Fibroblast of mammary gland (primary cell): ENCODE measurements at places on chromosomes 5 and 9.
A peak's percentile ranks its signal among the peaks of the same experiment; 100 is the strongest.

DNA sequence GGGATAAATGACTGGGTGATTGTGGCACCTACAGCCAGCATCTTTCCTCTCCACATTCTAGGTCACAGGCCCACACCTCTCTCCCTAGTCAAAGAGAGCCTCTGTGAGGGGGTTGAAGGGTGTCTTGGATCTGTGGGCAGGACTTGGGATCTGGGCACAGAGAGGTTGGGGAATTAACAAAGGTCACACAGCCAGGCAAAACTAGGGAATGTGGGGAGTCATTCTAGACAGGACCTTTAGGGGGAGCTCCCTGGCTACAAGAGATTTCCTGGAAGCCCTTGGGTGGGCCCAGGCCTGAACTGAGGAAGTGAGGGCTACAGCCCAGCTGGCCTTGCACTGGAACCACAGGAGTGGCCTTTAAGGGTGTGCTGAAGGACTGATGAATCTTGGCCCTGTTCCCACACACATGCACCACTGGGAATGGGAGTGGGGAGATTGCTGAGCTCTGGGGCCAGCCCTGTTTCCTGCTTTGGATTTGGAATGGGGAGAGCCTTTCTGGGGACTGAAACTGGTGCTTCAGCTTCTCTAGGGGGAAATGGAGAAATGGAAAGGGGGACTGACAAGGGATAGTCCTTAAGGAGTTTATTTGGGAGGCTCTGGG lies 12.4 kb upstream of the CXXC5 start:
- DNase-seq = peak; percentile 98

- DNase-seq = no peak
These were observed 472.5 kb downstream of the MTRR start for GRCh38 chr5:8341406-8341805.

DNA sequence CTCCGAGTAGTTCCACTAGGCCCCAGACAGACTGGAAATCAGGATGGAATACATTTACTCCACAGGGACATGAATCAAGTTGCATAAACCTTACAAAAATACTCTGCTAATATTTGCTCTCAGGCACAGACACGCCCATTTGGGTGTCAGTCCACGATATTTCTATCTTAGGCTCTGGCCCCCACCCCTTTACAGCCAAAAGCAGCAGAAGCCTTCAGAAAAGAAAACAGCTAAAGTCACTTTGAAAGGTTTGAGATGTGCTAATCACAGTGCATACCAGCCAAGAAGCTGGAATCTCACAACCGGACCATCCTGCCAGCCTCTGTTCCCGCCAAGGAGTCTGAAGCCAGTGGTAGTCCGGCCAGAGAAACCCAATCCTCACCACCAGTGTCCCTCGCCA lies 22.6 kb downstream of the PTPN3 start:
- DNase-seq = no peak

DNA sequence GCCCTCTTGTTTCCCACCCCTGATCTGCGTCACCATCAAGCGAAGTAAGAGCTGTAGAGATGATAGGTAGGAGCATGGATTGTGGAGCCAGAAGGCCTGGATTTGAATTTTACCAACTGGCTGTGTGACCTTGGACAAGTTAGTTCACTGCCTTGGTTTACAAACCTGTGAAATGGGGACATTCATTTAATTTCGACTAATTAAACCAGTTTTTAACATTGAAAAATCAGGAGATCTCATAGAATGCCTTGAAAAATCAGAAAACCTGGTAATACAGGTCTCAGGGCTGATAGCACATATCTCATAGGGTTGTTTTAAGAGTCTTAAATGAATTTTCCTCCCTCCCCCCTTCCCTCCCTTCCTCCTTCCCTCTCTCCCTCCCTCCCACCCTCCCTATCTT lies 38.8 kb downstream of the STC2 start:
- no peak for DNase-seq

GRCh38 chr5:79011219-79011836 lies 26.2 kb upstream of the ARSB start:
- DNase-seq = peak; percentile 74

GRCh38 chr9:127634021-127634420 lies 21.9 kb downstream of the STXBP1 start:
- DNase-seq = no peak

- DNase-seq = no peak
These were observed 40.6 kb downstream of the FAM219A start for GRCh38 chr9:34417734-34418133.

- DNase-seq = no peak
These were observed 21.2 kb downstream of the ANXA1 start for GRCh38 chr9:73172901-73173215.

DNA sequence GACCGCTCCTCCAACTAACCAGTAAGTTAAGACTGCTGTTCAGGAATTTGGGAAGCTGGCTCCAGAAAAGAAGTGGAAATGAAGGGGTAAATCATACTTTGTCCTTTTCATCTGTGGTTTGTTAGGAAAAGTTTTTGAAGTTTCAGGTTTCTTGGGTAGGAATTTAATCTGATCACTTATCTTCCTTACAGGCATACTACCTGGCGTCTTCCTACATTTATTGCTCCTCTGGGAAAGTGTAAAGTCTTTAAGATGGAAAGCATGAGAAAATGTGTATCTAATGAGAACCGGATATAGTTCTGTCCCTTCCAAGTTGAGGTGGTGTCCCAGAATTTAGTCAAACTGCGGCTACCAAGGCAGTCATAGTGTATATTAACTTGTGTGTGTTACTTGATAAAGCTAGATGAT lies 1.3 kb downstream of the RASA1 start:
- DNase-seq = peak; percentile 5

DNA sequence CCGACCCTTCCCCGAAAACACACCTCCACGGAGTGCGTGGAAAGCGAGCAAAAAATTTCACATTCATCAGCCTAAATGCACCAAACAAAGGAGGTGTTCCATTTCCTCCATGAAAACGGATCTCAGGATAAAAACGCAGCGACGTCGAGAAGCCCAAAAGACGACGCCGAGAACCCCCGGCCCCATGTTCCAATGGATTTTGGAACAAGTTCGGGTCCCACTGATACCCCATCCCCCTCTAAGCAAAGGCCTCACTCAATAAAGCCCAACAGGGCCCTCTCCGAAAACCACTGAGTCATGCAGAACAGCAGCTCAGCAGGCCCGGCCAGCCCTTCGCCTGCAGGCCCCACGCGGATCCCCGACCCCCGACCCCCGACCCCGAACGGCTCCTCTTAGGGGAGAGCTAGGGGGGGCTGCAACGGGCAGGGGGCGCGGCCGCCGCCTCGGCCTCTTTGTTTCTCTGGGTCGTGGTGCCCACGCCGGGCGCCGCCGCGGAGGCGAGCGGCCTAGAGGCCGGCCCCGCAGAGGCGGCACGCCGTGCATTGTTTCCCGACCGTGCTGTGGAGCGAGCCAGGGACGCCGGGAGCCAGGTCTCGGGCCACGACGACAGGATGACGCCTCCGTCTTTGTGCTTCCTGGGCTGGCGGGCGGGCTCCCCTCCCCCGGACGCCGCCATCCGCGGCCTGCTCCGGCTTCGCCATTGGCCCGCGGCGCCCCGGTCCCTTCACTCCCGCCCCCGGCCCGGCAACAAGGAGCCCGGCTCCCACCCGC lies 915 bp downstream of the ZFAND5 start:
- peak; percentile 59 for DNase-seq

DNA sequence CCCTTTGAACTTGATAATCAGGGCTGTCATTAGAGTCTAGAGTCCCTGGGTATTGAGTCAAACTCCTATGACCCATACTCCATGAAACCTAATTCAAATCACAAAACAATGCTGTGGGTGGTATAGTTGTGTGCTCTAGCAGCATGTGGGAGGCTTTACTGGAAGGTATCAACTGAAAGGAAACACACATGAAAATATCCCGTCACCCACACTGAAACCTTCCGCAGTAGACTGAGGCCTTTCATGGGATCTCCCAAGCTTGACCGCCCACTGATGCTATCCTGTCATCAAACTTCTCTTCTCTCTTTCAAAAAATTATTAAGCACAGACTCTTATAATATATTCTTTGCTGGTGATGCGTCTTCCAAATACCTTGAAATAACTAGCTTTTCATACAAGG lies 569.1 kb upstream of the MEF2C start:
- DNase-seq = no peak
